ENCODE measurements at places on chromosomes 3 and 15. TPM values are rescaled to one million over a fixed set of nuclear protein-coding genes. Genes with fewer than 3 reads are reported as not detected.

- DNase-seq = no peak
- no peak overlapping the region for H3K27ac ChIP-seq
- peaks cover 4% of the 10 kb centered on the region for H3K4me1 ChIP-seq
- no peak overlapping the region for H3K4me3 ChIP-seq
Measured at GRCh38 chr15:50107157-50107556, 11.9 kb downstream of the ATP8B4 start.

GRCh38 chr3:48863122-48863521 is 15.4 kb upstream of the PRKAR2A start:
- no peak overlapping the region for H3K27ac ChIP-seq
- H3K4me3 ChIP-seq = no peak overlapping the region
- peaks cover 3% of the 10 kb centered on the region for H3K36me3 ChIP-seq

DNA sequence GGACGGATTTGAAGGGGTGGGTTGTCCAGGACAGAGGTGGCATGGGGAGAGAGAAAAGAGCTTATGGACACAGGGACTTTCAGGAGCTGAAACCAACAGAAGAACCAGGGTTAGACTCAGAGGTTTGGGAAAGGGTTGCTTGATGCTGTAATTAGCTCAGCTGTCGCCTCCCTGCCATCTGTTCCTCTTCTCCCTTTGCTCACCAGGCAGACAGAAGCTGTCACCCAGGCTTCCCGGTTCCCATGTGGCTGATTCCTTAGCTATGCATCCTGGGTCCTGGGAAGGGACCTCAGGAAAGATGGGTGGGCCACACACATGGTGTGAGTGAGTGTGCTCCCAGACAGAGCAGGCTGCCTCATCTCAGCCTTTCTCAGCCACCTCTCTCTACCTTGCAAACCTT is 14.1 kb downstream of the PTPN23 start:
- no peak for DNase-seq
- H3K27ac ChIP-seq = peak overlapping the region; percentile 17
- no peak overlapping the region for H3K4me3 ChIP-seq
- no peaks in the 10 kb centered on the region for H3K27me3 ChIP-seq
- no peaks in the 10 kb centered on the region for H3K36me3 ChIP-seq

DNA sequence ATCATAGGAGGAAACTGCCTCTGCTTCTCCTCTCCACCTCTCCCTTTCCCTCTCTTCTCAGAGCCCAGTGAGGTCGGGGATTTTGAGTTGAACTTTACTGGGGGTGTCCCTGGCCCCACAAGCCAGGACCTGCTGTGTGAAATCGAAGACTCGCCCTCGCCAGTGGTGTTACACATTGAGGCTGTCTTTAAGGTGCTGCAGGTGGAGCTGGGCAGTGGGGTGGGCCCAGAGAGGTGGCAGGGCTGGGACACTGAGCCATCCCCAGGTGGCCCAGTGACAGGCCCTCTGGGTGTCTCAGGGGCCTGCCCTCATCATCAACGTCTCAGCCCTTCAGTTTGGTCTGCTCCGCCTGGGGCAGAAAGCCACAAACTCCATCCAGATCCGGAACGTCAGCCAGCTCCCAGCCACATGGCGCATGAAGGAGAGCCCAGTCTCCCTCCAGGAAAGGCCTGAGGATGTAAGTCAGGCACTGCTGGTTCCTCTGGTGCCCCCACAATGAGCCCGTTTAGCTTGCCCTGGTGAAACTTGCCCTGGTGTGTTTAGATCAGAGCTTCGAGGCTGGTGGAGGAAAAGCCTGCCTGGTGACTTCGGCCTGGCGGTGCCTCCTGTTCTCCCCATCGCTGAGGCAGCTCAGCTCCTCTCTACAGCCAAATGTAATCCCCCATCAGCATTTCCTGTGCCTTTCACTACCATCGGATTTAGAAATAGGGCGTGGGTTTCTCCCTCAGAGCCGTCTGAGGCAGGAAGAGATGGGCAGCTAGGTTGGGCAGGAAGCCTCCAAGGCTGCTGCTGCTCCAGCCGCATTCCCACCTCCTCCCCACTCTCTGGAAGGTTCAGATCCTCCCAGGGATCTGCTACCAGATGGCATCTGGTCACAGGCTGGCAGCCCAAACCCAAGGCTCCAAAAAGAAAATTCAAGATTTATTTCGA is 39.2 kb downstream of the ACAA1 start:
- H3K4me3 ChIP-seq = no peak overlapping the region
- no peaks in the 10 kb centered on the region for H3K36me3 ChIP-seq
- H3K27me3 ChIP-seq = no peaks in the 10 kb centered on the region
- DNase-seq = no peak
- H3K4me1 ChIP-seq = no peaks in the 10 kb centered on the region
- H3K27ac ChIP-seq = no peak overlapping the region

DNA sequence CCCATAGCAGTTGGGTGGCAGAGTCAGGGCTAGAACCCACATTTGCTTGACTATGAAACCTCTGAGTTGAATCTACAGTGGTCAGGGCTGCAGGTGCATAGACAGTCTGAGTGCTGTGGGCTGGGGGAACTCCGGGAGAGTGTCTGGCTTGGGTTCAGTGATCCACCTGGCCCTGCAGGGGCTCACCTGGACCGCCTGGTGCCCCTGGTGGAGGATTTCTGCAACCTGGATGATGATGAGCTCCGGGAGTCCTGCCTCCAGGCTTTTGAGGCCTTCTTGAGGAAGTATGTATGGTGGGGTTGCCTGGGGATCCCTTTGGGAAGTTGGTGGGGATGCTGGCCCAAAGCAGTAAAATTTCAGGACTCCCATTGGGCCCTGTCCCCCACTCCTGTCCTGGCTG is 16.3 kb downstream of the CAND2 start:
- H3K4me3 ChIP-seq = no peak overlapping the region
- H3K36me3 ChIP-seq = no peaks in the 10 kb centered on the region
- H3K27ac ChIP-seq = no peak overlapping the region
- DNase-seq = no peak
- no peaks in the 10 kb centered on the region for H3K27me3 ChIP-seq

- H3K27me3 ChIP-seq = no peaks in the 10 kb centered on the region
- no peaks in the 10 kb centered on the region for H3K4me1 ChIP-seq
- H3K36me3 ChIP-seq = no peaks in the 10 kb centered on the region
- no peak for DNase-seq
- no peak overlapping the region for H3K27ac ChIP-seq
Measured at GRCh38 chr3:77329116-77329515, 289.2 kb downstream of the ROBO2 start.

GRCh38 chr3:149678351-149678950 is 20.6 kb upstream of the WWTR1 start:
- H3K36me3 ChIP-seq = no peaks in the 10 kb centered on the region
- H3K27ac ChIP-seq = no peak overlapping the region
- DNase-seq = no peak
- H3K27me3 ChIP-seq = no peaks in the 10 kb centered on the region
- no peak overlapping the region for H3K4me3 ChIP-seq

- no peaks in the 10 kb centered on the region for H3K27me3 ChIP-seq
- no peak overlapping the region for H3K27ac ChIP-seq
- no peaks in the 10 kb centered on the region for H3K4me1 ChIP-seq
- DNase-seq = no peak
Measured at GRCh38 chr15:54576298-54576935, 598.2 kb downstream of the UNC13C start.

DNA sequence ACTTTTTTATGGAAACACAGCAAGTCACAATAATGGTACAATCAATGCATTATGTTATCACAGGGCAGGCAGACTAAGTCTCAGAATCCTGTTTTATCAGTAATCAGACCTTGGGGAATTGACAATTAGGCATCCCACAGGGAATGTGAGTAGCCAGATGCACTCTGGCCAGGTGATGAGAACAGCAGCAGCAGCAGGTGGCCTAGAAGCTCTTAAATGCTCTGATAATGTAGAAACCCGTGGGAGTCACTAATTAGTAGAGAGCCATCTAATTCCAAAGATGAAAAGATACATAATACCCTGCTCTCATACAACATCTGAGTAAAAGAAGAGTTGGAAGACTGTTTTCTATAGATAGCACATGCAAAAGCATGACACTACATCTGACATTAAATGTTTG is 12.6 kb downstream of the CEP152 start:
- no peak for DNase-seq
- no peaks in the 10 kb centered on the region for H3K27me3 ChIP-seq
- no peak overlapping the region for H3K4me3 ChIP-seq
- H3K27ac ChIP-seq = no peak overlapping the region
- no peaks in the 10 kb centered on the region for H3K4me1 ChIP-seq

DNA sequence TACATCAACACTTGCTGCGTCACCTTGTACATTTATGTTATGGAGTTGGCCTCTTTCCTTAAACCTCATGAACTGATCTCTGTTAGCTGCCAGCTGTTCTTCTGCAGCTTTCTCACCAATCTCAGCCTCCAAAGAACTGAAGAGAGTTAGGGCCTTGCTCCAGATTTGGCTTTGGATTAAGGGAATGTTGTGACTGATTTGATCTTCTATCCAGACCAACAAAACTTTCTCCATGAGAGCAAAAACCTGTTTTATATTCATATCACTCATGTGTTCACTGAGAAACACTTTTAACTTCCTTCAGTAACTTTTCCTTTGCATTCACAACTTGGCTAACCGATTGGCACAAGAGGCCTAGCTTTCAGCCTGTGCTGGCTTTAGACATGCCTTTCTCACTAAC is 1156.0 kb upstream of the CADM2 start:
- no peaks in the 10 kb centered on the region for H3K36me3 ChIP-seq
- H3K27ac ChIP-seq = no peak overlapping the region
- no peaks in the 10 kb centered on the region for H3K27me3 ChIP-seq
- H3K4me1 ChIP-seq = no peaks in the 10 kb centered on the region

- no peak for DNase-seq
- no peak overlapping the region for H3K27ac ChIP-seq
- no peak overlapping the region for H3K4me3 ChIP-seq
- H3K4me1 ChIP-seq = no peaks in the 10 kb centered on the region
Measured at GRCh38 chr15:47733085-47733484, 15.8 kb downstream of the SEMA6D start.

- H3K27ac ChIP-seq = no peak overlapping the region
- no peaks in the 10 kb centered on the region for H3K27me3 ChIP-seq
- H3K4me3 ChIP-seq = no peak overlapping the region
- DNase-seq = no peak
- peaks cover 100% of the 10 kb centered on the region for H3K36me3 ChIP-seq
Measured at GRCh38 chr3:9690451-9691450, 12.9 kb upstream of the CPNE9 start.

- no peak for DNase-seq
- H3K27ac ChIP-seq = no peak overlapping the region
- no peaks in the 10 kb centered on the region for H3K4me1 ChIP-seq
- H3K27me3 ChIP-seq = no peaks in the 10 kb centered on the region
Measured at GRCh38 chr3:124172283-124172682, 180.4 kb upstream of the ROPN1 start.

GRCh38 chr3:10400050-10400748 is 79.3 kb upstream of the SEC13 start:
- no peaks in the 10 kb centered on the region for H3K36me3 ChIP-seq
- no peak for DNase-seq
- H3K4me1 ChIP-seq = peaks cover 18% of the 10 kb centered on the region
- H3K27me3 ChIP-seq = no peaks in the 10 kb centered on the region
- H3K4me3 ChIP-seq = no peak overlapping the region

DNA sequence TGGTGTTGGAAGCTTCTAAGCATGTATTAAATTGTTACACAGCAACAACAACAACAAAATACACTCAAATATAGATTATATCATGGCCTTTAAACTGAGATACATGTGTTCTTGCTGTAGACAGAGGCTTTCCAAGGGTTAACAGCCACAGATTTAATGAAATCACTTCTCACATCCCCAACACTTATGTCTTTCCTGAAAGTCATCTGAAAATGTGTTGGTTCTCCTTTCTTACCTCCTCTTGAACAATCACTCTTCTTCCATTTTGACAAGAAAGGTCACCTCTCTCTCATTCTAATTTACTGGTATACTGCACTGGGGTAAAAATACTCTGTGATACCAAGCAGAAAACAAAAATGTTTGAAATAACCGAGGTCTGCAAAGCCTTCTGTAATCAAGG is 507.3 kb upstream of the KCNMB2 start:
- no peaks in the 10 kb centered on the region for H3K27me3 ChIP-seq
- no peak for DNase-seq
- no peak overlapping the region for H3K4me3 ChIP-seq
- no peaks in the 10 kb centered on the region for H3K4me1 ChIP-seq

Gene SOX14
- not detected for polyA plus RNA-seq

Gene CCDC13
- not detected for polyA plus RNA-seq

Gene SOX2
- polyA plus RNA-seq = not detected

Gene ALPK3
- not detected for polyA plus RNA-seq

Gene VEPH1
- not detected for polyA plus RNA-seq

Gene RBPMS2
- not detected for polyA plus RNA-seq

Gene CHSY1
- polyA plus RNA-seq = 0.78 TPM

Gene KLHL40
- not detected for polyA plus RNA-seq

Gene SMCO1
- polyA plus RNA-seq = not detected

Gene TERC
- polyA plus RNA-seq = 1.1 TPM

Gene TRMT10C
- polyA plus RNA-seq = 37.3 TPM

Gene SLC28A1
- polyA plus RNA-seq = not detected

Gene SNAPC5
- 66.9 TPM for polyA plus RNA-seq

Gene CD96
- polyA plus RNA-seq = 183 TPM

Gene MUC13
- not detected for polyA plus RNA-seq

Gene POC1A
- 2.5 TPM for polyA plus RNA-seq
